Amniotic stem cell (primary cell): ENCODE measurements at places on chromosomes 6 and 20.

GRCh38 chr6:31005249-31006020, 4.8 kb upstream of the MUC22 start:
- no peak for DNase-seq

GRCh38 chr6:142458836-142459235, 157.0 kb downstream of the ADGRG6 start:
- DNase-seq: no peak

GRCh38 chr20:23609486-23610109, 3.9 kb upstream of the CST9 start:
- DNase-seq: no peak

GRCh38 chr6:106509420-106510089, 119.7 kb downstream of the RTN4IP1 start:
- no peak for DNase-seq

GRCh38 chr6:3384241-3385143, 72.4 kb downstream of the SLC22A23 start:
- DNase-seq: no peak

GRCh38 chr20:62728028-62728780, 19.6 kb downstream of the NTSR1 start:
- no peak for DNase-seq

- no peak for DNase-seq
Observed at GRCh38 chr6:126195625-126196236, 144.2 kb upstream of the CENPW start.

- DNase-seq: no peak
Observed at GRCh38 chr20:54173653-54174456, at the start of gene CYP24A1. TSS of gene CYP24A1 (minus strand) at chr20:54173986. CDS start at chr20:54173579, 407 bp downstream.
